ENCODE measurements at places on chromosomes 7 and 10.

GRCh38 chr7:23072922-23073321 is 32.7 kb upstream of the KLHL7 start:
- no peak for DNase-seq

GRCh38 chr7:84583331-84583730 is 388.7 kb upstream of the SEMA3A start:
- DNase-seq, result no peak

- DNase-seq, result no peak
Measured at GRCh38 chr10:47073967-47074366, 162.7 kb downstream of the PTPN20 start.

DNA sequence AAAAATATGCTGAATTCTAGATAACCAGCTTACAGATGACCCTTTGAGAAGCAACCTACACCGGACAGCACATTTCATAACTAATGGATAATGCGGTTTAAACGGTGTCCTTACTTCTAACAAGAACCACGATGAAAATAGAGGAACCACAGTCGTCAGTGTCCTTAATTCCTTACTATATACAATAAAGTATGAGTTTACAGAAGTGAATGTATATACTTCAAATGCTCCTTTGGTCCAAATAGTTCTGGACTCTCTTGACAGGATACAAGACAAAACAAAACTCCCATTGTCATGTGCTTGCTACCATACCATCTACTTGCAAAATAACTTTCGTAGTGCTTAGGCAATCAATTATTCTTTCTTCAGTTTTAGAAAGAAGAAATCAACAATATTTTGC is 2.4 kb downstream of the NAMPT start:
- no peak for DNase-seq

DNA sequence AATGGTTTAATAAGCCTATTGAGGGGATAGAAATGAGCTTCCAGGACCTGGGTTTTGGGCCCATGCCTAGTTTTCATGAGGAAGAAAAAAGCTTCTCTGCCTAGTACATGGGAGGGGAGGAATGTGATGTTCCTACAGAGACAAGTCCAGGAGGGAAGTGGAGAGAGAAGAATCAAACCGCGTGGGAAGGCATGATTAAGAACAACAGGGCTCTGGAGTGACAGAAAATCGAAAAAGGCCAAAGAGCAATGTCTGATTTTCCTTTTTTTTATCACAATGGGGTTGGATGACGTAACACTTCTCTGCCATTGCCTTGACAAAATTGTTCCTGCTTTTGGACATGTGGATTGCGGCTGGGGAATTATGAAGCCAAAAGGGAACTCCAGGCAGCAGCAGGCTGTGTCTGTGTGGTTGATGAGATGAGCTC is 258.6 kb downstream of the CXCL12 start:
- no peak for DNase-seq

- DNase-seq, result no peak
Measured at GRCh38 chr7:74023092-74023536, 4.9 kb upstream of the ELN start.

DNA sequence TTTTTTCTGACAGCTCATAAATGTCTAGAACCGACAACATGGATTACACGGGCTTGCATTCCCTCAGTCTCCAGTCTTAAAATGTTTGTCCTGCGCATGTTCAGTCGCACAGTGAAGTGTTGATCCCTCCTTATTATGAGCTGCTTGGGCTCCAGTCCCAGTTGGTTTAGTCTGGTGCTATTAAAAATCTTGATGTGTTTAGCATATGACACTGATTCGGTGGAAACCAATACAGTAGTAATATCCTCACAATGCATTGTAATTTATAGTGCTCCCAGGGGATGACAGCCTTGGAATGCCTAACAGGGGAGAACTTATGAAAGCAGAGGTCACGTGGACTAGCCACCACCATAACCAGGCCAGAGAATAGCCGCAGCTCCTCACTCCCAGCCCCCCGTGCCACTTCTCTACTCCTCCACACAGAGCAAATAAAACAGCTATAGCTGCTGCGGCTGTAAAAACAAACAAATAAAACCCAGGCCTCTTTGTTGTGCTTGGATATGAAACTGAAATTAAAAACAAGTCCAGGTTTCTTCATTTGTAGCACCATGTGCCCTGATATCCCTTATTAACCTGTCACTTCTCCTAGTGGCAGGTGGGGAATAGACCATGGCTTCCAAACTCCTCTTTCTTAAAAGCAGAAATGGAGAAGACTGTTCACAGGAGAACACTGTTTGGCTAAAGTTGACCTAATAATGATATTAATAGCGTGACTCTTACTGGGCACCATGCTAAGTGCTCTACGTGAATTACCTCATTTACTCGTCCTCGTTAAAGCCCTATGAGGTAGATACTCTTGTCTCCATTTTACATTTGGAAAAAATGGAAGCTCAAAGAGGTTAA is 7.7 kb downstream of the DPCD start:
- DNase-seq, result no peak

GRCh38 chr7:127039541-127039940 is 213.2 kb downstream of the GRM8 start:
- no peak for DNase-seq

DNA sequence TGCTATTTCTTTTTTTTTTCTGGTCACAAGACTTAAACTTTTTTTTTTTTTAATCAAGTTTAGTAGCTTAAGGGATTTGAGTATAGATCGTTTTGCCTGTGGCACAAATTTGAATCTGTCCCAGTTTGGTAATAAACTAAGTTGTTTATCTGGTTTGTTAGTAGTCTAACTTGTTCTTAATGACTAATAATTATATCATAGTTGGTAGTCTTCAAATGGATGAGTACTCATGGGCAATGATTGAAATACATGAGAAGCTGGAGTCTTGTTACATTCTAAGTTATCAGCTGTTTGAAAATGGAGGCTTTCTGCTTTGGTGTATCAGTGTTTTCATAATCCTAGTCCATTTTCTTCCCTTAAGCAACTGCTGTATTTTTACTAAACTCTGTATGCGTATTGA is 12.3 kb downstream of the BTAF1 start:
- no peak for DNase-seq

- no peak for DNase-seq
Measured at GRCh38 chr10:81116990-81117389, 579.3 kb downstream of the SH2D4B start.

GRCh38 chr7:151923097-151923876 is 33.0 kb upstream of the GALNTL5 start:
- no peak for DNase-seq

GRCh38 chr10:63498665-63499064 is 22.5 kb upstream of the REEP3 start:
- DNase-seq, result no peak

DNA sequence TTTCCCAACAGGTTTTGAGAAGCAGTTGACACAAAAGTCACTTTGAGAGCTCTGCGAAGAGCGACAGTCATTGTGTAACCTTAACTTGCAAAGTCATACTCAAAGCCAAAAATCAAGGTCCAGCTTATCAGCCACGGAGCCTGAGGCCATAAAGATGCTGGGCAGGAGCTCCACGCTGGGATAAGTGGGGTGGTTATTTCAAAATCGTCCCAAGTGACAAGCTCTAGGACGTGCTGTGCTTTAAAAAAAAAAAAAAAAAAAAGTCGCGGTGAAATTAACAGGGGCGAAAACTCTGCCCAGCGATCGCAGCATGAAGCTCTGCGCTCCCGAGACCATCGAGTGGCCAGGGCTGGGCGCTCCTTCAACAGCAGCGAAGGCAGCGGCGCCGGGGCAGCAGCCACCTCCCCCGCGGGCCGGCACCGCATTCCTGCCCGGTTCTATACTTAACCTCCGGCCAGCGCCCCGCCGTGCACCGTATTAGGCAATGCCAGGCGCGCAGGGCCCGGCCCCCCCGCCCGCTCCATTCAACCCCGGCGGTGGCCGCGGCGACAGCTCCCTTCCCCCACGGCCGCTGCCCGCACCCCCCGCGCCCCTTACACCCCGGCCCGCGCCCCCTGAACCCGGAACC is 657 bp downstream of the HACD1 start:
- DNase-seq, result no peak

GRCh38 chr10:114372995-114373394 is 31.3 kb downstream of the AFAP1L2 start:
- DNase-seq, result no peak

DNA sequence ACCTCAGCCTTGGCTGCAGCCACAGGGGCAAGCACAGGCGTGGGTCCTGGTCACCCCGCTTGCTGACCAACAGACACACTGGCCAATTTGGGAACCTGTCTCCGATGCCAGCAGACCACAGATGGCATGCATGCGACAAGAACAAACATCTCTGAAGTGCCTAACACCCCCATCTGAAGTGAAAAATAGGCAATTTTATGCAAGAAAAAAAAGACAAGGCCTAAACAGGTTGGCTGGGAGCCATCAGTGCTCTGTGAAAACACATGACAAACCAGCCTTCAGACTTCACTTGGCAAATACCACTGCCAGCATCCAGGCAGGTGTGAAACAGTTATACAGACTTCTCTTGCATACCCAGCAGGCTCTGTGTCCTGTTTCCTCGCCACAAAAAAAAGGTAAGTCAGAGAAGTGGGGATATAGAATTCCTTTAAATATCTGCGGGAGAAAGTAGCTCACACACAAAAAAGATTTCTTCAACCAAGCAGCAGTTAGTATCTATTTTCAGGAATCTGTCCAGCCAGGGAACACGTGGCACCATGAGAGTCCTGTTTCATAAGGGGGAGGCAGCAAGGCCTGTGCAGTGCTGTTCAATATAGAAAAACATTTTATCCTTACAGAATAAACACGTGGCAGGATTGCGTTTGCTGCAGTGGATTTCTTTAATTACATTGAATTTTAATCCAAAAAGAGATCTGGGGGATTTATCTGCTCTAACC is 293.4 kb upstream of the MKLN1 start:
- DNase-seq, result no peak

DNA sequence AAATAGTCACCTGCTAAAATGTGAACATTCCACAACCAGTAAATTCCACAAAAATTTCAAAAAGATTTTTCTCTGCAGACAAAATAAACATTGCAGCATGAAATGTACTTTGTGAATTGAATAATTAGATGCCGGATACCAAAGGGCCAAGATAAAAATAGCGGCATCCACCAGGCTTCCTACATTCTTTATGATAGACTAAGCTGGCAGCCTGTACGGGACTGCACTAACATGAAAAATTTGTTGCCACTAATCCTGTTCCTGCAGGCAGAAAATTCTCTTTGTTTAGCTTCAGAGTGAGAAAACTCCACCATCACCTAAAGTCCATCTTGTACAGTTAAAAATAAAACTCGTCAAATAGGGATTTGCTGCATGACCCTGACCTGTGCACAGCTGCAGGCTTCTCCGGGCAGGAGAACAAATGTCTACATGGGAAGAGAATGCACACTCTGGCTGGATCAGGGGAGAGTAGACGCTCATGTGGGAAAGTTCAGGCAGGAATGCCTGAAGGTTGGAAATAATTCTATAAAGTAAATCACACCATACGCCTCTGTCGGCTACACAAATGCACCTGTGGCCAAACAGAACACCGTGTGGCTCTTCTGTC is 15.6 kb upstream of the ADO start:
- no peak for DNase-seq

DNA sequence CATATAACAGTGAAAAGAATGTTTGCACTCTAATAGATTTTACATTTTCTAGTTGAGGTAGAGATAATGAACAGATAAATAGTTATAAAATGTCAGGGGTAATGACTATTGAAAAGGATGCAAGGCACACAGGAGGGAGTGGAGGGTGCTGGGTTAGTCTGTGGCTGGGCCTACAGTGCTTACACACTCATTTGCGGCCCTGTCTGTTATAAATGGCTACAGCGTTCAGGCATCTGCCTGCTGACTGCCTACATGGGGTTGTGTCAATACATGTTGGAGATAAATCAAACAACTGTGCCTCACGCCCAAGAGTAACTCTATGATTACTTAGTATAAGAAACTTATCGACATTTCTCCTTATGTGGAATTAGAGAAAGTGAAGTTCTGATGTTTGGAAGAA is 313.3 kb downstream of the ACTR3B start:
- no peak for DNase-seq

DNA sequence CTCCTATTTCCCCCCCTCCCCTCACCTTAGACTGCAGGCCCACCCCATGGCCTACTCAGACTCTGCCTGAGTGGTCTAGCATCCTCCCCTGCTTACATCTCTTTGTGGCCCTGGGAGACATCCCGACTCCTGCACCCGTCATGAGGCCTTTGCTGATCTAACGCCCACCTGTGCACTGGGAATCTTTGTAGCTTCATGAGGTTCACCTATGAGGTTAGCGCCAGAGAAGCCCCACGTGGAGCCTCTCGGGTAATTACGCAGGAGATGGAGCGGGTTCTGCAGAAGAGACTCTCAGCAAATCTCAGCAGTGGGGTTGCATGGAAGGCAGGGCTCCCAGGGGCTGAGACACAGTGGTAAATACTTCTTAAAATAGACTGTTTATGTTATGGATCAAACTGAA is 43.5 kb upstream of the HSPA12A start:
- DNase-seq, result no peak

DNA sequence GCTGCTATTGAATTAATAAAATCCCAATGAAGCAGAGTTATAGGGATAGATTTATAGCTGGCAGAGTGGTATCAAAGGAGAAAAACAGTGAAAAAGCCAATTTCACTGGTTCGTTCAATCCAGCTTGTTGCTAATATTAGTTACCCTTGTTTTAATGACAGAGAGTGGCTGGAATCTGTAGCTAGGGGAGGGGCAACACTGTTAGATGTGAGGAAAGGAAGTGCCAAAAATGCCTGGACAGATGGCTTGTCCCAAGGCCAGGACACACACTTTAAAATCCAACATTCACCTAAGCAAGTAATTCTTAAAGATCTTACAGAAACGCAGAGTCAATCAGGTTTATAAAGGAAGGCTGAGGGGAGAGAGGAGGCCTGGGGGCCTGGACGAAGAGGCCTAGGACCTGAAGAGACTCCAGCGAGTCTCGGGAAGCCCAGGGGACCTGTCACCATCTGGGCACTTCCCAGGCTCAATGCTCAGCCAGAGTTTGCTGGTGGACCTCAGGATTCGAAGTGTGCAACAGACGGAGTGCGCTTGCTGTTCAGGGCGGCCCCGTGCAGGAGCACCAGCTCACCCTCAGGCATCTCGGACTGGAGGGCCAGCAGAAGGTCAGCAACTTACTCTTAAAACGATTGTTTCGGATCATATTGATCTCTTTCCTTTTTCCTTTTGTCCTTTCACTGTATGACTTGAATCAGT is 36.7 kb downstream of the TMEM248 start:
- no peak for DNase-seq

- no peak for DNase-seq
Measured at GRCh38 chr10:84944187-84944586, 615.8 kb downstream of the CCSER2 start.

DNA sequence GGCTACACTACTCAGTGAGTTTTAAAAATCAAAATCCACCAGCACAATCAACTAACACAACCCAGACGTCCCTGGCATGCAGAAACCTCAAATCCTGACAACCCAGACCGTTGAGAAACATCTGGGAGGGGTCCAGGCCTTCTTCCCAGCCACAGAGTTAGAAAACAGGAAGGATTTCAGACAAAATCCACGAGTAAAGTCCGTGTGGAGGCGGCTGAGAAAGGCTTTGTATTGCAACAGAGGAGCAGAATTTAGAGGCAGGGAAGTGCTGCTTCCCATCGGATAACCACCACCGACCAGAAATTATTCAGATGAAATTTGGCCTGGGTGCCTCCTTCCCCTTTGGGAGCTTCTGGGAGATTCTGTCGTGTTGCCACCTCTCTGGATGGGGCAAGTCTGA is 61.5 kb downstream of the TNS3 start:
- no peak for DNase-seq

Measured in caudate nucleus (tissue), 63 donors.